DMS 273 treated with DMSO at 0.1 percent for 48 hours (cell line): ENCODE measurements at places on chromosomes 4 and X.

DNA sequence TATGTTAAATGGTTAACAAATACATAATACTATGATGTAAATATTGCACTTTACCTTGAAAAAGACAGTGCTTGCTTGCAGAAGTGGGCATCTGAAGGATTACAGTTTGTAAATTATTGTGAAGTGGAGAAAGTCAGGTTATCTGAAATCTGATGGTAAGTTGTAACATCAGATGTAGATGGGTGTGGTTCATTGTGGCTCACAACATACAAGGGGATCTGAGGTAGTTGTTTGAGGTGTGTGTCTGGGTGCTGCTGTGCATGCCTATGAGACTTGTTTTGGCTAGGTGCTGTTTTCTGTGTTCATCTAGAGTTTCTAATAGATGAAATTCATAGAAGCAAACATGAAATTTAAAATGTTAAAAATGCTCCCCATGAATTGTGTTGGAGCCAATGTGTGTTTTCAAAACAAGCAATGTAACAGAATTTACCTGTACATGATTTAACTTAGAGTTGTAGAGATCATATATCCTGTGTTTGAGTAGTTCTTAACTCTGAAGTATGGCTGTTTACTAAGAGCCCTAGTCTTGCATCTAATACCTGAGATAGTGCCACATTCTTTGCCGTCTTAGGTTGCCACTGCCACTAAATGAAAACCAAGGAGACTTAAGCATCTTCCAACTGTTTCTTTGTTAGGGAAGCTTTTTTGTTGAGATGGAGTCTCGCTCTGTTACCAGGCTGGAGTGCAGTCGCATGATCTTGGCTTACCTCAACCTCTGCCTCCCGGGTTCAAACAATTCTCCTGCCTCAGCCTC lies 11.9 kb upstream of the NDUFC1 start:
- DNase-seq: no peak

GRCh38 chr4:83767067-83767466 lies 231.2 kb downstream of the GPAT3 start:
- no peak for DNase-seq

GRCh38 chr4:1772853-1773538 lies 20.1 kb upstream of the FGFR3 start:
- DNase-seq: peak; percentile 67

GRCh38 chrX:77450996-77451395 lies 3.8 kb downstream of the FGF16 start:
- no peak for DNase-seq

DNA sequence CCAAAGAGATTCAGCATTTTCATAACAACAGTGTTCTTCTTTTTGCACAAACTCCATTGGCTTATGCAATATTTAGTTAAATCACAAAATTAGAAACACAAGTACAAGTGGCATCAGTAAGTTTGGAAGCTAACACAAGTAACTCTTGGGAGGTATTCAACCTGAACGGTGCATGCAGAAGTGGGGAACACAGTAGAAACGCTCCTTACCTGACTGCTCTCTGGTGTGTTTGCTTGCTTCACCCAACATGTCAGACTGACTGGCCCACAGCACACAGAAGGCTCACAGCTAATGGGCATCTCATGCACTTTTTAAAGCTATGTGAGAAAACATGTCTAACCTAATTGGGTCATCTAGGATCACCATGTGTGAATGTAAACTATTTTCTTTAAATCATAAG lies 133.6 kb downstream of the MAGEB17 start:
- DNase-seq: no peak

DNA sequence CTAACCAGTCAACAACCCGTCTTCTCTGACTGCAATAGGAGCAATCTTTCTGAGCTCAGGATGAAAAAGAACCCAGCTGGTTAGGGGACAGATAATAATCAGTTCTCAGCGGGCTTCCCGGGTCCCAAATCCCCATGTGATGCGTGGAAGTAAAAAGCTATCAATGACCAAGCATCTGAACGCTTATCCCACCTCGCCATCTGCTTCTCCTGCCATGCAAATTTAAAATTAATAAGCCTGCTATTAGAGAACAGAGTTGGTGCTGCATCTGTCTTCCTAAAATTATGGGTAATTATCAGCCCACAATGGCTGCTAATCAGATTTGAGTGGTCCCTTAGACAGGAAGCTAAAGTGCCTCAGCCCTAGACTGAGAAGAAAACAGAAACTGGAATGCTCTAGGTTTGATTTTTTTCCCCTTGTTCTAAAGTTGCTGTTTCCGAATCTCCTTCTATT lies 37.5 kb downstream of the AFAP1 start:
- peak; percentile 89 for DNase-seq

- no peak for DNase-seq
Observed at GRCh38 chr4:959338-960139, 13.8 kb downstream of the DGKQ start.
